ENCODE measurements at places on chromosomes 4 and X. TPM values are rescaled to one million over a fixed set of nuclear protein-coding genes. Genes with fewer than 3 reads are reported as not detected.

S100G gene
- not detected for total RNA-seq

MYOZ2 gene
- 11.5 TPM for total RNA-seq

PRRG1 gene
- 7.2 TPM for total RNA-seq

HSFX2 gene
- total RNA-seq, result 0.54 TPM

PAGE5 gene
- not detected for total RNA-seq

MAGEB10 gene
- not detected for total RNA-seq

CORIN gene
- 1.9 TPM for total RNA-seq

TKTL2 gene
- 0.21 TPM for total RNA-seq

JAKMIP1 gene
- total RNA-seq, result 0.28 TPM

EXOC1 gene
- 60.5 TPM for total RNA-seq

CABS1 gene
- not detected for total RNA-seq

LRAT gene
- total RNA-seq, result not detected

ANOS1 gene
- 10.4 TPM for total RNA-seq

DDIT4L gene
- 1.8 TPM for total RNA-seq

TMEM187 gene
- total RNA-seq, result 23.4 TPM

CPXCR1 gene
- total RNA-seq, result not detected

TMPRSS11D gene
- total RNA-seq, result not detected

SPACA5 gene
- total RNA-seq, result not detected

CFP gene
- total RNA-seq, result 13.1 TPM

HELT gene
- total RNA-seq, result not detected

RASL11B gene
- 5.0 TPM for total RNA-seq

OPRPN gene
- total RNA-seq, result not detected

GPR50 gene
- not detected for total RNA-seq

KLF8 gene
- 17.2 TPM for total RNA-seq

TXK gene
- total RNA-seq, result 2.8 TPM

ESX1 gene
- not detected for total RNA-seq

IQCM gene
- not detected for total RNA-seq

FREM3 gene
- 0.14 TPM for total RNA-seq

RHOXF2B gene
- not detected for total RNA-seq

ADH1A gene
- 0.99 TPM for total RNA-seq

CCDC149 gene
- 30.1 TPM for total RNA-seq

FAM47A gene
- total RNA-seq, result not detected

Measured in thoracic aorta (tissue), 2 donors.